Stimulated activated CD8-positive, alpha-beta memory T cell treated with anti-CD3 and anti-CD28 coated beads, Interleukin-7, amount 100 ng/mL, for 48 hours (primary cell): ENCODE measurements at places on chromosomes 1 and 21.
A peak's percentile ranks its signal among the peaks of the same experiment; 100 is the strongest.

DNA sequence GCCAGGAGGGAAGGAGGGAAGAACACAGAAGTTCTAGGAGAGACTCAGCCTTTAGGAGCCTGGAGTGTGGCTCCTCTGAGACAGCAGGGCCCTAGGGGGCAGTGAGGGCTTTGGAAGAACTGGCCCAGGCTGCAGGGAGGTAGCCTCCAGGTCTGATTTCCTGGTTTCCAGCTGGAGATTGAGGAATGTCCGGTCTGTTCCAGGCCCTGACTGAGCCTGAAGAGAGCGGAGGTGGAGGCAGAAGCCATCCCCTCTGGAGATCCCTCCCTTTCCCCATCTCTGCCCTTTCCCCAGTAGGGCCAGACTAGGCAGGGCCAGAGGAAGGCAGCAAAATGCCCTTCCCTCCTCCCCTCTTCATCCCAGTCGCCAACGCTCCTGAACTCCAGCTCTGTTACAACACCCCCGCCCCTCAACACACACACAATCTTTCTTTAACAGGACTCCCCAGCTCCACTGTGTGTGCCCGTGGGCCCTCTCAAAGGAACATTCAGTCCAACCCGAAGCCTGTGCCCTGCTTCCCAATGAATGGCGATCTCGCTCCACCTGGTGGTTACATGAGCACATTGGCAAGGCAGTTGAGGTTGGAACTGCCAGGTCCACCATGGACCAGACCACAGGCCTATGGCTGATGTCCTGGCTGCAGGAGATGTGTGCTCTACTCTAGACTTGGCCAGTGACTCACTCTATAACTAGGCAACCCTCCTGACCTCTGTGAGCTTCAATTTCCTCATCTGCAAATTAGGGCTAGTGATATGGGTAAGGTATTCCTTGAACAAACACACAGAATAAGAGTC, 32.0 kb downstream of the MAP7D1 start:
- DNase-seq, result peak; percentile 68

- DNase-seq, result no peak
Observed at GRCh38 chr1:119347858-119348257, 20.7 kb upstream of the HAO2 start.

GRCh38 chr1:61742620-61743430, 545 bp downstream of the PATJ start:
- DNase-seq, result no peak

DNA sequence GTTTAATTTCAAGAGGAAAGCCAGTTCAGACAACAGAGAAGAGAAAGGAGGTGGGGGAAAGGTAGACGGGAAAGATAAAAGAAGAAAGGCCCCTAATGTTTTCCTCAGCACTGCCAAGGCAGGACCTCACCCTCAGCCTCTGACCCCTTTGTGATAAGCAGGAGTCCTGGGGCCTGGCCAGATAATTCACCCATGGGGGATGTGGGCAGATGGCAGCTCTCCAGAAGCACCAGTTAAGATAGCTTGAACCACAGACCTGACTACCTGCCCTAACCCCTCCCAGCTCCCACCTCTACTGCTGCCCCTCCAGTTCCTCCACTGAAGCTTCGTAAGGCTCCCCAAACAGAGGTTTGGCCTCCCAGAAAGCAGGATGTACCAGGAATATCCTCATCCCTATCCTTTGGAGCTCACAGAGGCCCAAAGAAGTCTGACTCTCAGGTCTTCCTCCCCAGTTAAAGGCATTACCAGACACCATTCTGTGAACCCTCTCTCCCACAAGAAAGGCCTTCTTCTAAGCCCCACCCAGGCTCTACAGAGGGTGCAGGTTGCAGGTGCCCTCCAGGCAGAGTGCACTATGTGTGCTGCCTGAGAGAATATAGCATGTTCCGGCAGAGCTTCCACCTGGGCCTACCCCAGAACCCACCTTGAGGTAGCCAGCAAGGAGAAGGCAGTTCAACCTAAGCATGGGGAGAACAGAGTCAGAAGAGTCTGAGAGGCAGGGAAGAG, 9.2 kb upstream of the SNAPIN start:
- DNase-seq, result no peak

GRCh38 chr1:26289158-26290059, 9.5 kb downstream of the SH3BGRL3 start:
- DNase-seq, result no peak

GRCh38 chr1:208084764-208085163, 159.4 kb downstream of the PLXNA2 start:
- no peak for DNase-seq

GRCh38 chr21:17270229-17270628, 242.6 kb upstream of the CXADR start:
- DNase-seq, result no peak

GRCh38 chr1:229905652-229906051, 161.4 kb upstream of the GALNT2 start:
- no peak for DNase-seq

GRCh38 chr1:230753586-230754251, 6.5 kb downstream of the CAPN9 start:
- DNase-seq, result no peak

DNA sequence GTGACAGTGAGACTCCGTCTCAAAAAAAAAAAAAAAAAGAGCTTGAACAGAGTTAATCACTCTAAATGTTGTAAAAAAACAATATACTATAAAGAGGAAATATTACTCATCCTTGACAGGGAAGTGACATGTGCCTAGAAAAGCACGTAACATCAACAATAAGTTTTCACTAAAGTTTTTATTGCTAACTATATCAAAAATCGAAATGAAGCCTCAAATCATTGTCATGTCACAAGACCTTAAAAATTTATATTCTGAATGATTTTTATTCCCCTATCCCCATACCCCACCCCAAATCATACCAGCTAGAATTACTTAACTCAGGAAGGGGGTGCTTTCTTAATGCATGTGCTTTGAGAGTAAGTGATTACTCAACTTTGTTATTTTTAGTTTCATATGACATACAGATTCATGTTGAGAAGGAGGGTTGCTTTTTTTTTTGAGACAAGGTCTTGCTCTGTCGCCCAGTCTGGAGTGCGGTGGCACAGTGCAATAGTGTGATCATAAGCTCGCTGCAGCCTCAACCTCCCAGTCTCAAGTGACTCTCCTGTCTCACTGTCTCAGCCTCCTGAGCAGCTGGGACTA, 53.6 kb upstream of the MUTYH start:
- DNase-seq, result no peak

DNA sequence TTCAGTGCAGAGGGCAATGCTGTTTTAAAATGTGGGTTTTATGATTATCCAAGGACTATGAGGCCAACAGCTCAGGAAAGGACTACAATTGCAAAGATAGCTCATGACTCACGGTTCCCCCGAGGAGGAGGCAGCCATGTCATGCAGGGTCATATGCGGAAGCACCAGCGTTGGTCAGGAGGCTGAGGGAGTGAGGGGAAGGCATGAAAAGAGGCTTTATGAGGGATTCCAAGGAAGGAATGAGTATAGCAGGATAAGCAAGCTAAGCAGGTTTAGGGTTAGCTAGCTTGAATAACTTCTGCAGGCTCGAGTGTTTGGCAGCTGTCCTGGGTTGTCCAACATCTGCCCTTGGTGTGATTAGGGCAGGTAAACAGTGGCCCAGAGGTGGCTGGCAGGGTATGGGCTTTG, 495.1 kb downstream of the SETD4 start:
- no peak for DNase-seq

DNA sequence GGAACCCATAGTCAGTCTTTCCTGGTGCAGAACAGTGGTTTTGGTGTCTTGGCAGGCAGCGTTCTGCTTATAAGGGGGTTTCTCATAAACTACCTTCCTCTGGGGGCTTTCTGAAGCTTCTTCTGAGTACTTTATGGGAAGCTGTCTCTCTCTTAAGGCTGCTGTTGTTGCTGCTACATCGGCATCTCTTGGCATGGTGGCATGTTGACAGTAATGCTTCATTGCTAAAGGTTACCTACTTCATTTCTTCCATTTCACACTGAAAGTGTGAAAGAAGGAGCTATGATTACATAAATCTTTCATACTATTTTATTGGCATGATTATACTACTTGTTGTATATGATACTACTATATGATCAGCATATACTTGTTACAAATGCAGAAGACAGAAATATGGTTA, 6.3 kb upstream of the MAP10 start:
- DNase-seq, result no peak

DNA sequence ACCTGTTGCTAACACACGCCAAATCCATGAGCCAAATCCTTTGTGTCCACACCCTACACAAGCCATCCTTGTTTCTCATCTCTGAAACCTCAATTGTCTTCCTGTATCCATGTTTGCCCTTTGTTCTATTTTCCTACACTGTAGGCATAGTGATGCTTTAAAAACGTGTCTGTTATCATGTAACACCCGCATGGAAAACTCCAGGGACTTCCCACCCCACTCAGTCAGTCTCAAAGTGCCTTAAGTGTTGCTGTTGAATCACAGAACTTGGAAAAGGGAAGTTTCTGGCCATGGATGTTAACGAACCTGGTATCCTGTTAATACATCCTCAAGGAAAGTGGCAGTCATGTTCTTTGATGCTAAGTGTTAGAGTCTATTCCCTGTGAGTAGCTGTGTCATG, 9.7 kb downstream of the OR2T11 start:
- DNase-seq, result no peak

GRCh38 chr1:158112994-158113758, 67.5 kb upstream of the CD1D start:
- no peak for DNase-seq

DNA sequence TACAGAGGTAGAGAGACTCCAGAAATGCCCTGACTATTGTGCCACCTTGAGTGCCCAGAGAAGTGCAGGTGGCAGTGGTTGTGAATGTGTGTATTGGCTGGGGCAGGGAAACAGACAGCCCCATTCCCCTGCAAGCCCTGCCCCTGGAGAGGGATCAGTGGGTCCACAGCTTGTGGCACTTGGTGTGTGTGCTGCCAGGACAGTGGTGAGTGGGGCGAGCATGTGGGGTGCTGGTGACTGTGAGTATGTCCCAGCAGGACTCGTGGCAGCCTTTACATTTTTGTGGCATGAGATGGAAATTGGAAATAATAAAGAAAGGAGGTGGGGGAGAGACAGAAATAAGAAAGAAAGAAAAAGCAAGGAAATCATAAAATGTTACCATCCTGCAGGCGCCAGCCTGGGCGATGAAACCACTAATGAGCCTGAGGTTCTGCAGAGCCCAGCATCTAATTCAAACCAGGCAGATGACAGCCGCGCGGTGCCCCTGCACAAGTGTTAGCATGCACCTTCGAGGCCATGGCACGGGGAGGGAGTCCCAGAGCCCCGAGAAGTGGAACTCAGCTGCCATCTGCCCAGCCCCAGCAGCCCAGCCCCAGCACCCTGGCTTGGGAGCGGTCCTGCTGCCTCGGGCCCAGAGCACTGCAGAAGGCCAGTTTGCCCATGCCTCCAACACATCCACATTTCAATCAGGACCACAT, 49.1 kb upstream of the ZBTB40 start:
- no peak for DNase-seq

DNA sequence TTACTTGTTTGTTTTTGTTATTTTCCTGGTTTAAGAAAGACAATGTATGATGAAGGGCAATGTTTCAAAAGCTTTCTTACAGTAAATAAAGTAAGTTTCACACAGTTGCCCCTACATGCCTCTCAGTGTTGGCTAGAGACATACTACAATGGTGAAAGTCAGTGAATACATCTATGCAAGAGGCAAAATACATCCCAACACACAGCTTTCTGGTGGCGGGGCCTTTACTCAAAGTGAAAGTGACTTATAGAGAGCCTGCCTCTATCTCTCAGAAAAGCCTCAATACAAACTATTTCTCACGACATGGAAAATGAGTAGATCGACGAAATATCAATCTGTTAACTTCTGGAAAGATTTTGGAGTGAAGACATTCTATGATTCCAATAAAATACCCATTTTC, 122.3 kb downstream of the SLC30A10 start:
- DNase-seq, result no peak

DNA sequence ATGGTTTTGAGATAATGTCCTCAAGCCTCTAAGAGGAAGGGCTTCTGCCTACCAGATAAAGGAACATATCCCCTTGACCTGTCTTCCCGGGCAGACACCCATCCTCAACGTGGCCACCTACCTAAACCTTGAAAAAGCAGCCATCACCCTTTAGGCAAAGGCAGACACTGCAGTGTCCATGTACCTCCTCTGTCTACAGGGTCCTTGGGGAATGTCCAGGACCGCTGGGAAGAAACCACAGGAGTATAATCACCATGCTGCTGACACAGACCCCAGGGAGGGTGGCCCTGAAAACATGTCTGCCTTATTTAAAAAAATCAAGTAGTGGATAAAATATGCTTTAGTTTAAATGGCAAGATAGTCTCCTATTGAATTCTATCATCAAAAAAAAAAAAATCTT, 16.6 kb downstream of the BCAR3 start:
- DNase-seq, result no peak

DNA sequence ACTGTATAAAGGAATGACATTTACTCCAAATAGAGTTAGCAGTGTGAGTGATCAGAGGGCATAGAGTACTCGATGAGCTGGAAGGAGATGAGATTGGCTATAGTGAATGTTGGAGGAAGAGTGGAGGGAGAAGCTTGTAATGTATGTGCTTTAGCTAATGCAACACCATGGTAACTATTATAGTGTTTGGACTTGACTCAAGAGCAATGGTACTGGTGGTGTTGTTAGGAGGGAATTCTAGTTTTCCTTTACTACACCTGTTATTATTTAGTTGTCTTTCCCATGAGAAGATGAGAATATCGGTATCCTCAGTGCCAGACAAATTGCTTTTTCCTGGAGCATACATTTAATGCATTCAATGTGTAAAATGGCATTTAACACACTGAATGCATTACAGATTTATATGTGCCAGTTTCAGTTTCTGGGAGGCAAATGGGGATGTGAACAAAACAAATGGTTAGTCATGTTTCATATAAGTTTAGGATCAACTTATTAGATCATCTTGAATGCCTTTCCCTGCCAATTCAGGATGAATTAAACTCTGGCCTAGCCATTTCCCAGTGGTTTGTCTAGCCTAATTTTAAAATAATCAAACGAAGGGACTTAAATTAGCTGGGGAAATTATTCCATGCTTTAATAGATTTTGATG, 291.1 kb upstream of the ADAMTS5 start:
- DNase-seq, result no peak

DNA sequence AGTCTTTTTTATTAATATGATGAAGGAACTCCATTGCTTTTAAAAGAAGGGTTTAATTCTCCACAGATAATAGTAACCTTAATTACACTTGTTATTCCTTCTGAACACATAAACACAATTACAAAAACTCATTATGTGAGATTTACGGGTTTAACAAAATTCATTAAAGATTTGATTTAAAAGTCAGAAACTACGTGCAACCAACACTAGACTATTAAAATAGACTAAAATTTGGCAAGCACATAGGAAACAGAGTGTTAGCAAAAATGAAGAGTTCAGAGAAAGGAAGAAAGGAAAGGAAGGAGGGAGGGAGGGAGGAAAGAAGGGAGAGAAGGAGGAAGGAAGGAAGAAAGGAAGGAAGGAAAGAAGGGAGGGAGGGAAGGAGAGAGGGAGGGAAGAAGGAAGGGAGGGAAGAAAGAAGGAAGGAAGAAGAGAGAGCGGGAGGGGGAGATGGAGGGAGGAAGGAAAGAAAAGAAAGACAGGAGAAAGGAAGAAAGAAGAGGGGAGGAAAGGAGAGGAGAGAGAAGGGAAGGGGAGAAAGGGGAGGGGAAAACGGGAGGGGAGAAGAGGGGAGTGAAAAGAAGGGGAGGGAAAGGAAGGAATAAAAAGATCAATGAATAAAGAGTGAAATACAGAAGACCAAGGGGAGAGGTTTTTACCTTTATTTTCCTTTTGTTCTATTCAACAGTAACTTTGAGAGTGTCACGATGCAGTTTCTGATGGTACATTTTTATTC, 123.4 kb upstream of the LYPLAL1 start:
- no peak for DNase-seq
